ENCODE measurements at places on chromosomes 4 and X.

- no peak for DNase-seq
These were observed 19.3 kb upstream of the ING2 start for GRCh38 chr4:183485411-183486160.

DNA sequence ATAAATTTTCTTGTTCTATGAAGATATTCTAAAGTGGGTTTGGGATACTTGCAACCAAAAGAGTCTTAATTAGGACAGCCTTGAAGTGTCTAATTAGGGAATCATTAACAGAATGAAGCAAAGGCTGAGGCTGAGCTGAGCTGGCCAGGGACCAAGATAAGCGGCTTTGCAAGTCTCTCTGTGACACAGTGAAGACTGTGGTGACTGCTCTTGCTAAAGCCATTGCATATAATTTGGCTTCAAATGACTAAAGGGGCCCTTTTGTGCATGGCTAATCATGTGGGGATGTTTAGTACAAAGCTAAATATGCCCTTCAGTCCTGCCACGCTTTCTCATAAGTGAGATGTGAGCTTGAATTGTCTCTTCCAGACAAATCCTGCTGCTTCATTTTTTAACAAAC, 31.2 kb upstream of the GYPA start:
- DNase-seq, result no peak

- no peak for DNase-seq
These were observed 47.7 kb downstream of the PRPS1 start for GRCh38 chrX:107675823-107676555.

DNA sequence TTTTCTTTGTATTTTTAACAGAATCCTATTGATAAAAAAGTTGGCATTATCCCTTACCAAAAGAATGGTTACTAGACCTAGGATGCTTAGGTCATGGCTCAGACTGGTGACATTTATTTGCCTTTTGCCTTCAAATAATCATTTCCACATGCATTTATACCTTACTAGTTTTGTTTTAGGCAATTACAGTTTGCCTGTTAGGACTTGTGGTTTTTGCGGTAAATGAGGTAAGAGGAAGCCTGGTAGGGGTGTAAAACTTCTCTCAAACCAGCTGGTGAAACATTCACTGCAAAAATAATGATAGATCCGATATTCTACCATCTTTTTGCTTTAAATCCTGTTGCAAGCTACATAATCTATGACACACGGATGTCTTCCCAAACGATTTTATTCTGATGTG, 12.1 kb downstream of the LAMP2 start:
- no peak for DNase-seq

DNA sequence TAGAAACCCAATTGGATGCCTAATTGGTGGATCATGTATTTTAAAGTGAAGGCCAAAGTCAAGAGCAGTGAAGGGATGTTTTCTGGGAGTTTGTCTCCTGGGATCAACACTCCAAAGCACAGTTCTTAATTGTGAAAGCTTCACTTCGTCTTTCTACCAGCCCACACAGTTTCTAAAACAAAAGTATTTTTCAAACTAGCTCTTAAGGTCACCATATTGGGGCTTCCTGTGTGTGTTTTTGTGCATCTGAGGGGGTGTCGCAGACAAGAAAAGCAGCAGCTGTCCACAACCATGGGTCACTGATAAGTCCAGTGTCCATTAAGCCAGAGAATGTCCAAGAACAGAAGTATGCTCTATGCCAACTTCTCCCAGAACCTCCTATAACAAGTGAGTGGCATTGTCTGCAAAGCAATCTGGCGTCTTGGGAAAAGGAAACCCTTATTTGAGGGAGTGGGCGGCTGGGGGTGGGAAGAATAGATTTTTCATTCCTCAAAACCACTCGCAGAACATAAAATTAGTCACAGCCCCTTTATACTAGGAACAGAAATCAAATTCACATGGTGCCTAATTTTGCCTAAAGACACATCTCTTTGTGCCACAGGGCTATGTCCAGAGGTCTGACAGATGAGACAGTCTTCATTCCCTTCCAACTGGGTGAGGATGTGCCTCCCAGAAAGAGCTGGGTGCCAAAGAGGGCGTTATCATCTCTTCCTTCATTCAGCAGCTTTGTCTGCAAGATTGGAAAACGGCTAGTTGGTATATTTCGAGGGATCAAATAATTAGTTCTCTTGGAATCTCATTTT, 610.4 kb downstream of the BCOR start:
- no peak for DNase-seq

- DNase-seq, result no peak
These were observed 62.4 kb upstream of the BMPR1B start for GRCh38 chr4:94695384-94695783.

DNA sequence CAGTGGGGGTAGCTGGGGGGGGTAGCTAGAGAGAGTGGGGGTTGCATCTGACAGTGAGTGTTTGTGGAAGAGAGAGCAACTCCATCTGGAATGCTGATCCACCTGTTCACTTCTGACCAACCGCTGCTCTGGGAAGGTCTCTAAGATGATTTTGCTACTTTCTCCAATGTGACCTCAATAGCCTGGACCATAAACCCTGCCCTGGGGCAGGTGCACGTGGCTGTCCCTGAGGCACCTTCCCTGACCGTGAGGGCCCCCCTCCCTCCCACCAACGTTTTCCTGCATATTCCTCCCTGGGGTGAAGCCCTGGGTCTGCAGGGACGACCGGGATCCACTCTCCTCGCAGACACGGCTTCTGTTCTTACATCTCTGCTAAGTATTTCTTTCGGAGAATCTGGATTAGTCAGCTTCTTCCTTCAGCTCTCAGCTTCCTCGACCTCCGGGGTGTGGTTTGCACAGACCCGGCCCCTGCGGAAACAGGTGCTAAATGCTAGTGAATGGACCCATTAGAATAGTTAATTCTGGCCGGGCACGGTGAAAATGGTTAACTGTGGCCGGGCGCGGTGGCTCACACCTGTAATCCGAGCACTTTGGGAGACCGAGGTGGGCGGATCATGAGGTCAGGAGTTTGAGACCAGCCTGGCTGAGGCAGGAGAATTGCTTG, 21.4 kb upstream of the PLCXD1 start:
- DNase-seq, result peak; percentile 15

DNA sequence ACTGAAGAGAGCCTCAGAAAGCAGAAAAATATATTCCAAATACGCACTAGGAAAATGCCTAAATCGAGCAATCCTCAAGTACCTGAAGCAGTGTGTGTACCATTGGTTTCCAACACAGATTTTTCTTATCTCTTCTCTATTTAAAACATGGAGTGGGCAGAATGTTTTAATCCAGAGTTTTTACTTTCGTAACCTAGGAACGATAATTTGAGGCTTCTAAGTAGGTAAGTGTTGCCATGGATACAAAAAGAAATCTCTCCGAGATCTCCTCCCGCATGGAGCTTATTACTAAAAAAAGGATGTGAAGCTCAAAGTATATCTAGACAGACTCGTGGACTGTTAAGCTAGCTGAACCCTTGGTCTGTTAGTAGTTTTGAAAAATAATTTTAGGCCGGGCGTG, 23.0 kb upstream of the OTUD4 start:
- no peak for DNase-seq

DNA sequence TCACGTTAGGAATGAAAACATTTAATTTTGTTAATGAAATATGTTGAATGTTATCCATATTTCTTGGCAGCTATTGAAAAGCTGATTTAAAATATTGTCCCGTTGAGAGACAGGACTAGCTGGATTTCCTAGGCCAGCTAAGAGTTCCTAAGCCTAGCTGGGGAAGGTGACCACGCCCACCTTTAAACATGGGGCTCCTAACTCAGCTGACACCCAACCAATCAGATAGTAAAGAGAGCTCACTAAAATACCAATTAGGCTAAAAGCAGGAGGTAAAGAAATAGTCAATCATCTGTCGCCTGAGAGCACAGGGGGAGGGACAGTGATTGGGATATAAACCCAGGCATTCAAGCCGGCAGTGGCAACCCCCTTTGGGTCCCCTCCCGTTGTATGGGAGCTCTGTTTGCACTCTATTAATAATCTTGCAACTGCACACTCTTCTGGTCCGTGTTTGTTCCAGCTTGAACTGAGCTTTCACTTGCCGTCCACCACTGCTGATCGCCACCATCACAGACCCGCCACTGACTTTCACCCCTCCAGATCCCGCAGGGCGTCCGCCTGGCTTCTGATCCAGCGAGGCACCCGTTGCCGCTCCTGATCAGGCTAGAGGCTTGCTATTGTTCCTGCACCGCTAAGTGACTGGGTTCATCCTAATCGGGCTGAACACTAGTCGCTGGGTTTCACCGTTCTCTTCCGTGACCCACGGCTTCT, 308.9 kb downstream of the GLUD2 start:
- no peak for DNase-seq

DNA sequence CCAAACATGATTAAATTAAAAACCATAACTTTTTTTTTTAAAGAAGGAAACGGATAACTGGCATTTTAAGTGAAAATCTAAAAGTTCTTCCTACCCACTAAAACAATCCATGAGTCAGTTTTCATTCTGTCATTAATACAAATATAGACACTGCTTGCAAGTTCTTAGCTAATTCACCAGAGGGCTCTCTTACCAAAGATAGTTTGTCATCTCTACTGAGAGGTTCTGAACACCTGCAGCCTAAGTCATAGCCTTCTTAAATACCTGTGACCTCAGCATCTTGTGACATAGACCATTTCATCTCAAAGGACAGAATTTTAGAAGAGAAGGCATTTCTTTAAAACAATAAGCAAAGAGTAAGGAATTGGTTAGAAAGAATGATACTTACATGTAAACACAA, 65.3 kb upstream of the FAM120C start:
- no peak for DNase-seq

- no peak for DNase-seq
These were observed 61.8 kb downstream of the CPE start for GRCh38 chr4:165440415-165441158.

- peak; percentile 82 for DNase-seq
These were observed 42.9 kb upstream of the INTS6L start for GRCh38 chrX:135477576-135477975.

GRCh38 chrX:6856471-6856870, 291.0 kb upstream of the STS start:
- DNase-seq, result no peak

- DNase-seq, result no peak
These were observed 68.4 kb upstream of the RELL1 start for GRCh38 chr4:37754410-37755185.

Measured in left cardiac atrium (tissue), 4 donors.